ENCODE measurements at places on chromosomes 5 and 9.

DNA sequence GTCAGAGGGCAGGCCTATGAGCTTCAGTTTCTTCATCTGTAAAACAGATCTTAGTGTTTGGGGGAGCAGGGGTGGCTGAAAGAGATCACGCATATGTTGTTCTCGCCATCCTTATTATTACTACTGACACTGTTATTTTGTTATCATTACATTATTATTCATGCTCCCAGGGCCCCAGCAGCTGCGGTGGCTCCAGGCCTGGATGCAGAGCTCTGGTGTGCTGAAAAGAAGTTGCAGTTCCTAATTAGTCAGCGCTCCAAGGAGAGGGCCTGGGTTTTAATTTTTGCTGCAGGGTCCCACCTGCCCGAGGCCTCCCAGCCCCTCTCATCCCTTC is 19.5 kb downstream of the CXXC5 start:
- DNase-seq = no peak

GRCh38 chr5:109853377-109853776 is 163.7 kb downstream of the MAN2A1 start:
- no peak for DNase-seq

DNA sequence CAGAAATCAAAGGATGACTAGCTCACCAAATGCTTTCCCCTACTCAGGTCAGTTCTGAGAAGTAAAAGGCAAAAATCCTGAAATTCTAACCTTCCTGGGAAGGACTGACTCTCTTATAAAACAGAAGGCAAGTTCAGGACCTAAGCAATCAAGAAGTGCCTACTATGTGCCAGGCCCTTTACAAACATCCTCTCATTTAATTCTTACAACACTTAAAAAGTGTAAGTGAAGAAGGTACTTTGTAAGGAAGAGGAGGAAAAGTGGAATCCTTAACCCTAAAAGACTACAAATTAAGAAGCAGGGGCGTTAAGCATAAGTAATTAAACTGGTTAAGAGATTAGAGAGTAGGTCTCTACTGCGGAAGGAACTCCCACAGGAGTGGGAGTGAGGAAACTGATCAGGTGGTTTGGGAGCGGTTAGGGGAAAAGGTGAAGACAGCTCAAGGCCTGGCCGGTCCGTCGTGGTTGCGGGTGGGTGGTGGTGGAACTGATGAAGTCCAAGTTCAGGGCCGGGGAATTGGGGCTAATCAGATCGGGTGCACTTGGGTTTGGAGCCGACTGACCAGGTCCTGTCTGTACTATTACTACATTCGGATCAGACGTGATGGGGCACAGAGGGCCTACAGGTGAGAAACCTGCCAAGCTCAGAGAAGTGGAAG is 839 bp downstream of the MED27 start:
- DNase-seq = peak; percentile 4

- DNase-seq = no peak
Observed at GRCh38 chr9:129469988-129470316, 150.9 kb downstream of the C9orf50 start.

- DNase-seq = no peak
Observed at GRCh38 chr9:3027210-3027609, 183.3 kb upstream of the PUM3 start.

GRCh38 chr5:40410231-40410861 is 269.4 kb upstream of the PTGER4 start:
- DNase-seq = peak; percentile 94

DNA sequence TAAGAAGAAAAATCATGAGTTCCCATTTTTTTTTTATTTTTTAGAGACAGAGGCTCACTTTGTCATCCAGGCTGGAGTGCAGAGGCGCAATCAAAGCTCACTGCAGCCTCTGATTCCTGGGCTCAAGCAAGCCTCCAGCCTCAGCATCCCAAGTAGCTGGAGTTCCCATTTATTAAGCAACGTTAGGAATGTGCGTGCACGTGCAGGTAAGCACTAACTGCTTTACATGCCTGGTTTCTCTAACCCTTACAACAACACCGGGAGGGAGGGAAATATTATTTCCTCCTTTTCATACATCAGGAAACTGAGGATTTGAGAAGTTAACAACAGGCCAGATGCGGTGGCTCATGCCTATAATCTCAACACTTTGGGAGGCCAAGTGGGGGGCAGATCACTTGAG is 16.3 kb upstream of the CDC23 start:
- no peak for DNase-seq

DNA sequence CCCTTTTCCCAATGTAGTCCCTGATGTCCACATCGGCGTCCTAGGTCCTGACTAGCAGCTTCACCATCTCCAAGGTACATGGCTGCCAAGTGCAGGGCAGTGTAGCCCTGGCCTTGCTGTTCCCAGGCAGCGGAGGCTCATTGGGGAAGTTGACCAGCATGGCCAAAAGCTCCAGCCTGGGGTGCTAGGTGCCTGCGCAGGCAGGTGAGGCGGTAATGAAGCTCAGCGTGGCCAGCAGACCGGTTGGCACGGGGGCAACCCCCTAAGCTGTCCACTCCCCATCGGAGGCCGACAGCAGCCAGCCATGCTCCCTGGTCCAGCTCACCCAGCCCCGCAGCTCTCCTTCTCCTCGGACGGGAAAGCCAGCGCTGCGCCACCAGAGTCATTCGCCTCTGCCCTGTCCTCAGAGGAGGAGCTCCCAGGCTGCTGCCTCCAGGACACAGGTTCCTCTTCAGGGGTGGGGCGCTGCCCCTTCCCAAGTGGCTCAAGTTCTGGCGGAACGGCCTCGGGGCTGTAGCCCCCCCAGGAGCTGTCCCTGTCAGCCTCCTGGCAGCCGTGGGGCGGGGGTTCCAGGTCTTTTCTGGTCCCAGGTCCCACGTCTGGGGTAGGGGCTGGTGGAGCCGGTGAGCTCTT is 1218.2 kb downstream of the FOXD4L5 start:
- DNase-seq = no peak

DNA sequence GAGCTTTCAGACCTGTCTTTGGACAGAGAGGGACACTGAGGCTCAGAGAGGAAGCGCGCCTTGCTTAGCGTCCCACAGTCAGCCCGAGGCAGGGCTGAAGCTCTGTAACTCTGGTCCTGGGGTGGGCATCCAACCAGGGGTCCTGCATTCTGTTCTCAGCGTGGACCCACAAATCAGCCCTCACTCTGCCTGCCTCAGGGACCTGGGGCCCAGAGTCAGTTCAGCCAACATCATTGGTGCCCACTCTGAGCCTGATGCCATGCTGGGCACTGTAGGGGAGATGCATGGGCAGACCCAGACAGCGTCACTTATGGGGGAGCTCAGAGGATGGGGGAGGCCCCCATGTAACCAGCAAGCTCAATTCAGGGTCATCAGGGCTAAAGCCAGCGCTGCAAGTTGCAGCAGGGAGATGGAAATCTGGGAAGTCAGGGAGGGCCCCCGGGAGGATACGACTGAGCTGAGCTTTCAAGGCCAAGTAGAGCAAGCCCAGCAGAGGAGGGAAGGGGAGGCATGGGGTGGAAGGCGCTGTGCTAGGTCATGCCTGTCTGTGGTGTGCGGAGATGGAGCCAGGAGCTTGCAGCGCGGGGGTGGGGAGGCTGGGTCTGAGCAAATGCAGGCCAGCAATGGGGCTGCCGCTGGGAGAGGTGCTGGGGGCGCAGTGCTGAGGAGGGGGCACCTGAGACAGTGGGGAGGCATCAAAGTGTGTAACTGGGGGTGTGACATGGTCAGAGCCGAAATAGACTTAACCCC is 21.1 kb downstream of the CORO2A start:
- no peak for DNase-seq

- no peak for DNase-seq
Observed at GRCh38 chr5:38528162-38528703, 28.2 kb downstream of the LIFR start.

GRCh38 chr9:96500696-96501632 is 51.0 kb downstream of the HABP4 start:
- no peak for DNase-seq

DNA sequence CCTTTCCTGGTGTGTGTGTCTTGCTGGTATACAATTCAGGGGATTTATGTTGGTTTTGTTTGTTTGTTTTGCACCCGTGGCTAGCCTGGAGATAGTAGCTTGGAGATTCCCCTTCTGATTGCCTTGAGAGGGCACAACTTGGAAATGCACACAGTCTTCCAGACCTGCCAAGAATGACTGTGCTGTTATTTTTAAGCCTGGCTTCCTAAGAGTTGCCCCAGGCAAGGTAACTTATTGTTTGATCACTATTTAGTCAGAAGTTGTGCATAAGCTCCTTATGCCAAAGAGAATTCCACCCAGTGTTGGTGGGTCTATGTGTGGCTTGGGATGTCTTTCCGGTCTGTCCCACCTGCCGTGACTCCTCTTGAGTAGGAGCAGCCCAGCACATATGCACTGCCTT is 421.9 kb upstream of the KCNN2 start:
- no peak for DNase-seq

DNA sequence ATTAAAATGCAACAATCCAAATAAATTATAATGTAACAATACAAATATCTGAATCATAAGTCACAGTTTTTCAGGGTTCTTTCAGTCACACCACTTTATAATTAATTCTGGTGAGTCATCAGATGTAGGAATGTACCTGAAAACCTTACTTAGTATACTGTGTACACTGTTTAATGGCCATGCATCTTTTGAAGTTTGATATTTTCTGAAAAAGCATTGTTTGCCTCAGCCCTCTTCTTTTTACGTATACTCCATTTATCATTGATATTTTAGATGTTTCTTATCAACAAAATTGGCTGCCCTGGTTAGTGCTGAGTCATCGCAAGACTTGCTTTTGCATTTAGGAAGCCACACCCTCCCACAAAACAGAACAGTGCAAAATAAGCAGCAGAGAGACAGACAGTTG is 218.6 kb downstream of the PJA2 start:
- DNase-seq = peak; percentile 8

GRCh38 chr5:17395106-17395880 is 102.7 kb upstream of the TAF11L2 start:
- DNase-seq = no peak

- DNase-seq = peak; percentile 4
Observed at GRCh38 chr5:76367623-76368371, 35.3 kb upstream of the IQGAP2 start.

- no peak for DNase-seq
Observed at GRCh38 chr9:18568973-18569372, 95.0 kb downstream of the ADAMTSL1 start.

- no peak for DNase-seq
Observed at GRCh38 chr9:89073397-89073796, 82.1 kb downstream of the S1PR3 start.

- no peak for DNase-seq
Observed at GRCh38 chr9:8754751-8755150, 955.2 kb upstream of the DMAC1 start.

DNA sequence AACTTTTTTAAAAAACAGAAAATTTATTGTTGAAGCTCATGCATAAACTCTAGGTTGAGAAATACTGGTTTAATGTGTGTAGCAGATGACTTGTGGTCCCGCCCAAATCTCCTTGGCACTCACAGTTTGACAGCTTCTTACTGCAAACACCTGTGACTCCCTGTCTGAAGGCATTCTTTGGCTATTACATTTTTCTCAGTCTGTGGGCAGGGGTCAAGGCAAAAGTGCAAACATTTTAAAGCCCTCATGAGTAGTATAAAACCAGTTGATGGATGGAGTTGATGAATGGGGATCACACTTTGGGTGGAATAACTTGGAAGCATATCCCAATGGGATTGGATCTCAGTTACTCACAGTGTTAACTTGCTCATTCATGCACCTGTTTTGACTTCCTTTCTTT is 1007.0 kb upstream of the NUDT12 start:
- no peak for DNase-seq

GRCh38 chr5:111171-111570 is 19.2 kb downstream of the PLEKHG4B start:
- no peak for DNase-seq
